Stimulated activated CD4-positive, alpha-beta T cell treated with anti-CD3 and anti-CD28 coated beads, Interleukin-1b, Interleukin-23, amount 100 ng/mL, for 1 hour (primary cell): ENCODE measurements at places on chromosomes 16 and 17.

DNA sequence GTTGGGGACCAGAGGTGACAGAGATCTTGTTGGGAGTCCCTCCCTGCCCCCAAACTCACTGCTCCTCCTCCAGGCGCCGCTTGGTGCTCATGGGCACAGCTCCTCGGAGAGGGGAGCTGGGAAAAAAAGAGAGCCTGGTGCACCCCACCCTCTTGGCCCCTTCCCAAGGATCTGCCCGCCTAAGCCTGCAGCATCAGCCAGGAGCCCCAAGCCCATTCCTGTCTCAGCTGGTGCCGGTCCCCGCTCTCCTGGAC, 400 bp downstream of the HCFC1R1 start:
- no peak for DNase-seq

DNA sequence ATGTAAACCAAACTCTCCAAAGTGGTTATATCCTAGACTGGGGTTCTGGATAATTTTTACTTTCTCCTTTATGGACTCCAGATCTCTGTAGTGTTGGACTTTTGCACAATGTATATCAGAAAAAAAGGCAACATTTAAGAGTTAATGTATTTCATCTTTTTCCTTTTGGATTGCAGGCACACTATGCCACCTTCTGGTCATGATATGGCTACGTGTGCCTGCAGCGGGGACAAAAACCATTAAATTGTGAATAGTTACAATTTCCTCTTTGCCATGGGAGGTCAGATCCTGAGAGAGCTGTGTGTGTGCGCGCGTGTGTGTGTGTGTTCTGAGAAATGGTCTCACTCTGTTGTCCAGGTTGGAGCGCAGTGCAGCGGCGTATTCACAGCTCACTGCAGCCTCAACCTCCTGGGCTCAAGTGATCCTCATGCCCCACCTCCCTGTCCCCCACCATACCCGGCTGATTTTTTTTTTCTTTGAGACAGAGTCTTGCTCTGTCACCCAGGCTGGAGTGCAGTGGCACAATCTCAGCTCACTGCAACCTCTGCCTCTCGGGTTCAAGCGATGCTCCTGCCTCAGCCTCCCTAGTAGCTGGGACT, 4.3 kb upstream of the SGF29 start:
- no peak for DNase-seq

DNA sequence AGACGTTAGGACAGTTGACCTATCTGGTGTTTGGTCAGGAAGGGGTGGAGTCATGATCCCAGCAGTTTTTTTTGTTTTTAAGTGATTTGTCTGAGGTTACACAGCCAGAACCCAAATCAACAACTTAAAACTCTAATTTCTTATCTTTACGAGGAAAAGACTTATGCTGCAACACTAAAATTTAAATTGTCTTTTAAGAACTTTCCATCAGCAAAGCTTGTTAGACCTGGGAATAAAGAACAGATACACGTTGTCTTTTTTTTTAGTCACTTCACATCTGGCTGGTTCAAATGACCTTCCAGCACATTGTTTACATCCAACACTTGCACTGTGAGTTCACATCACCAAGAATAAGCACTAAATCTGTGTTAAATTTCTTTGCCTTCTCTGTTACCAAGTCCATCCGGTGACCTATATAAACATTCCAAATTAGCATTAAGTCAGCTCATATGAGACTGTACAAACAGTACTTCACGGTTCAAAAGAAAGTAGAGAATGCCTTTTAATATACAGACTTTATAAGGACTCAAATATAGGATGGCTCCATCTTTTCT, 115.0 kb downstream of the HS3ST2 start:
- DNase-seq, result no peak

DNA sequence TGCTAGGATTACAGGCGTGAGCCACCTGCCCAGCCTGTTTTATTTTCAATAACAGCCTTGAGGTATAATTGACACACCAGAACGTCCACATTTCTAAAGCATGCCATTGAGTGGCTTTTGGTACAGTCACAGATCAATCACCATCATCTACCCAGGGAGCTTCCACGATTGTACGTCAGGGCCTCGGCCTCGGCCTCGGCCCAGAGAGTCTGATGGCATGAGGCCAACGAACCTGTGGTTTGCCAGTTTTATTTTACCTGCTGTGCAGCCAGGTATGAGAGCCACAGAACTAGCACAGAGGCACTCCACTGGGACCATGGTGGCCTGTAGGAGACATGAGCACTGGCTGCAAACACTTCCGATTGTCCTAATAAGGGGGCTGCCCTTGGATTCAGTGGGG, 8.3 kb downstream of the UBALD1 start:
- no peak for DNase-seq

- no peak for DNase-seq
Measured at GRCh38 chr16:75801307-75801706, 75.0 kb upstream of the CPHXL start.

GRCh38 chr17:70808596-70808995, 639.3 kb downstream of the KCNJ2 start:
- no peak for DNase-seq
